ENCODE measurements at places on chromosomes 5 and 9. TPM values are rescaled to one million over a fixed set of nuclear protein-coding genes. Genes with fewer than 3 reads are reported as not detected.

The SMIM33 gene
- polyA plus RNA-seq = 0.02 TPM

The SYK gene
- polyA plus RNA-seq = 16.5 TPM

The ESM1 gene
- not detected for polyA plus RNA-seq

The LEAP2 gene
- polyA plus RNA-seq = 0.73 TPM

The DEPDC1B gene
- polyA plus RNA-seq = 2.3 TPM

The STKLD1 gene
- 1.3 TPM for polyA plus RNA-seq

The NEUROG1 gene
- polyA plus RNA-seq = not detected

The ANKRD55 gene
- 0.04 TPM for polyA plus RNA-seq
